Stimulated activated CD4-positive, alpha-beta T cell treated with anti-CD3 and anti-CD28 coated beads, Interleukin-15, amount 100 ng/mL, for 1 hour (primary cell): ENCODE measurements at places on chromosomes 5 and 9.

- no peak for DNase-seq
Observed at GRCh38 chr9:27799326-27799725, 226.0 kb upstream of the C9orf72 start.

GRCh38 chr9:7935681-7936080 lies 136.1 kb upstream of the DMAC1 start:
- no peak for DNase-seq

- no peak for DNase-seq
Observed at GRCh38 chr9:100213730-100214477, 114.9 kb downstream of the INVS start.

DNA sequence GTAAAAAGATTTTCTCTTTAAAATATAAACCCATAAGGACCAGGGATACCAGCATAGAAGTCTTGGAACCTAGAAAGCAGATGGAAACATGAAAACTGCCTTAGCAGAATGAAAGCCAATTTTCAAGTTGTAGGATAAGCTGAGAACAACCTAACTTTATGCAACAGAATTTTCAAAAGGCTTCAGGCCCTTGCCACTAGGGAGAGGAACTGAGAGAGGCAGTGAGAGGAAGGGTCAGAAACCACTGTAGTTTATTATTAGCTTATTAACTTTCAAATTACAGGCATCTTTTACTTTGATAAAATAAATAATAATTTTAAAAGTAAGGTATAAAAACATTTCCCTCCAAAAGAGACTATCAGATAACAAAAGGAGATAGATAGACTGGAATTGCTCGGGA lies 33.4 kb downstream of the FAM81B start:
- DNase-seq = no peak

DNA sequence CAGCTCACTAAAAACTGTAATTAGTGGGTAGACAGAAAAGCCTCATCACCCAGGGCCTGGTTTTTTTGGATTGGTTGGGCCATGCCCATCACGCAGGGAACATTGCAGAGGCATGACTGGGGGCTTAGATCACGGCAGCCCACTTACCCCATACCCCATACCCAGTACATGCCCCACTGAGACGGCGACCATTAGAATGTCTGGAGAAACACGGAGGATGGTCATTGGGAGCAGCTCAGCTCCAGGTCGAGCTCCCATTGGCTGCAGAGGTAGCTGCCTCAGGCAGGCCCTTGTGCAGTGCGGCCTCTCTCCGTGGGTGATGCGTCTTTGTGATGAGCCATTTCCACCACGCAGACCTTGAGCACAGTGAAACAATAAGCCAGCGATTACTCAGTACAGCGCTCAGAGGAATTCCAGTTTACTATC lies 204.0 kb downstream of the GADD45G start:
- DNase-seq = no peak

GRCh38 chr5:96876292-96876850 lies at the start of gene ERAP2:
TSS of gene ERAP2 (plus strand) at chr5:96876500. CDS start at chr5:96879686, 3,186 bp downstream.
- no peak for DNase-seq

GRCh38 chr9:6495466-6495865 lies 82.5 kb downstream of the UHRF2 start:
- DNase-seq = no peak

- no peak for DNase-seq
Observed at GRCh38 chr9:34578241-34579103, 11.1 kb downstream of the CNTFR start.

DNA sequence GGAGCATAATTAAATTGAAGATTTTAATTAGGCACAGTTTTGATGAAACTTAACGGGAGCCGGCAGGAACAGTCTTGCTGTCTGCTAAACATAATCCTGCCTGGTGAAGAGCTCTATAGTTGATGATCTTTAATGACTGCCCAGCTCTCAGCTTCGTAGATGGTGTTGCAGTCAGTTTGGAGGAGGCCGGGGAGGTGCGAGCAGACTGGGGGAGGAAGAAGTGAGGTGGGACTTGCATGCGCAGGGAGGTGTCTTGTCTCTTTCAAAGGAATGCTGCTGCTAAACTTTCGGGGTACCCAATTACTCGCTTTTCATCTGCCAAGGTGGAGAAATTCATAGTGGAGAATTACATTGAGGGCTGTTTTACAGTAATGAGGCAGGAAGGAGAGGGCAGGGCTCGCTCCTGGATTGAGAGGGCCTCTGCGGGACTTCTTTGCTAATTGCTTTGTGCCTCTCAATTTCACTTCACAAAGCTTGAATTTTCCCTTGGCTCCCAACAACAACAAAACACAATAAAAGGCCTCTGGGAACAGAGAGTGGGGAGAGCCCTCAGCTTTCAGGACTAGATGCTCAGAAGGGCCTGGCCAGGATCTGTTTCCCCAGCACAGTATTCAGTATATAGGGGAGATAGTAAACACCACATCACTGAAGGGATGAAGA lies 257.9 kb upstream of the ADRA1B start:
- DNase-seq = no peak

DNA sequence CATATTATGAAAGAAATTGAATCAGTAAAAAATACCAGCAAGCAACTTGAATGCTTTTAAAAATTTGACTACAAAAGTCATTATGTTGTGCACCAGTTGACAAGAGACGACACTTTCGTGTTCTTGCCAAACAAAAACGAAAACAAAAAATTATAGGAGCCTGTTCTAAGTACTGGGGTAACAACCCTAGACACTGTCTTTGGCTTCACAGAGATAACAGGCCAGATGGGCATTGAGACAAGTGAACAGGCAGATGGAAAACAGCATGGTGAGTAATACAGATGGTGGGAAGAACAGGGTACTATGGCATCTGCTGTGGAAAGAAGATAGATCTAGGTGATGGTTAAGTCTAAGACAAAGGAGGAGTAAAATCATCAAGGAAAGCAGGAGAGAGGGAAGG lies 99.0 kb downstream of the CDH12 start:
- no peak for DNase-seq

DNA sequence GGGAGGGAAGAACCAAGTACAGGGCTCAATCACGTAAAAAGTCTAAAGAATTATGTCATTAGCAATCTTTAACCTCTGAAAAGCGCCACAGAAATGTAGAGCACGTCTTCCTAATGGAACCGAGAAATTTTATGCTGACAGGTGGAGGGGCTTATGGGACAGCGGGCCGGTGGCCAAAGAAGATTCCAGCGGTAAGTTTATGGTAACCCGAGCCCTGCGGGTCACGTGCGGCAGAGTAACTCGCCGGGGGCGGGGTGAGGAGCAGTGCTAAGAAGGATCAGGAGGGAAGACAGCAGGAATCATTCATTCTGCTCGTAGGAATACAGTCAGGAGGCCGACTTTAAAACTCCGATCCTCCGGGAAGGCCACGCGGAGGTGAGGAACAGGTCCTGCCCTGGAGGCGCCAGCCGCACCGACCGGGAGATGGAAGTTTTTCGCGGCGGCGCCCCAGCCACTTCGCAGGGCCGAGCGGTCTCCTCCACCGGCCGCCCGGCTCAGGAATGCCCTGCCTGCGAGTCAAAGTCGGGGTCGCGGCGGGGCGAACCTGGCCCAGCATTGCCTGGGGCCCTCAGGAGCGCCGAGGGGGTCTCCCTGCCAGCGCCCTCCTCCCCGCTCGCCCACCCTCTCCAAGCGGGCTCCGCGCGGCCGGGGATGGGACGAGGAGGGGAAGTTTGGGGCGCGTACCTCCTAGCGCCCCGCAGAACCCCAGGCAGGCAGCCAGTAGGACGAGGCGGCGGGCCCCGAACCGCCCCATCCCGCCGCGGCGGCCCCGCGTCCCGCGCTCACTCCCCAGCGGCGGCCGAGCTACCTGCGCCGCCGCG lies 101.8 kb downstream of the ESM1 start:
- no peak for DNase-seq

- DNase-seq = no peak
Observed at GRCh38 chr5:178454303-178454702, 135.9 kb downstream of the COL23A1 start.

- no peak for DNase-seq
Observed at GRCh38 chr5:59593439-59594007, 300.0 kb downstream of the PDE4D start.

DNA sequence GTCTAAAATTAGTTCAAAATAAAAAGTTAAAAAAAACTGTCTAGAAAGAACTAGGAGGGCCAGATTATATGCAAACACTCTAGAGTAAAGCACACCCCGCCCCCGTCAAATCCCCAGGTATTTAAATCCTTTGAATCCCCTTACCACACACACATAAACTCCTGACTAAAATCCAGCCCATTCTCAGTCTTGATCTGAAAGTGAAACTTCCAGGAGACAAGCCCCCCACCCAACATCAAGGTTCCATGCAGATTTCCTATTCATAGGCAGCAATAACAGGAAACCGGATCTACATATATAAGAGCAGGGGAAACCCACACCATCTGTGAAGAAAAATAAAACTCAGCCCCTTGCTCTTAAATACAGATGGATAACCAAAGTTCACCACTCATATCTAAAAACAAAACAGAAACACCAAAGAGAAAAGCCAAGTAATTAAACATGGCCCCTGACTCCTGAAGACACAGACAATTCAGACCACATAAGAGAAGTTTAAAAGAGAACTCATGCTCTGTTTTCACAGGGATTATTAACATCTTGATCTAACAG lies 42.3 kb downstream of the MARCHF3 start:
- DNase-seq = no peak

GRCh38 chr9:136364942-136365774 lies 1.6 kb upstream of the DNLZ start:
- DNase-seq = no peak

DNA sequence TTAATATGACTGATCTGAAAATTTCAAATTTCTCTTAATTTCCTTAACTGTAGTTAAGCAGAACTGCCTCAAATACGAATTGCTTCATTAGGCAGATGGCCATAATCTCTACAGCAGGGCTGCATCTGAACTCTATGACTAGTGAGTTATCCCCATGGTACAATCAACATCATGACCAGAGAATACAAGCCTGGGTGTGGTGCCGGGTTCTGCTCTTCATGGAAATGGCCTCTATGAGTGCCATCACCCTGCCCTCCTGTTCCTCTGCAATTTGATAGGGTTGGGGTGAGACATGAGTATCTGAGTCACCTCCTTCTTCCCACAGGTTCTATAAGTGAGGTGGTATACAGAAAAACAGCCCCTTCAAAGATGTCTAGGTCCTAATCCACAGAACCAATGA lies 235.9 kb downstream of the AP3B1 start:
- no peak for DNase-seq

DNA sequence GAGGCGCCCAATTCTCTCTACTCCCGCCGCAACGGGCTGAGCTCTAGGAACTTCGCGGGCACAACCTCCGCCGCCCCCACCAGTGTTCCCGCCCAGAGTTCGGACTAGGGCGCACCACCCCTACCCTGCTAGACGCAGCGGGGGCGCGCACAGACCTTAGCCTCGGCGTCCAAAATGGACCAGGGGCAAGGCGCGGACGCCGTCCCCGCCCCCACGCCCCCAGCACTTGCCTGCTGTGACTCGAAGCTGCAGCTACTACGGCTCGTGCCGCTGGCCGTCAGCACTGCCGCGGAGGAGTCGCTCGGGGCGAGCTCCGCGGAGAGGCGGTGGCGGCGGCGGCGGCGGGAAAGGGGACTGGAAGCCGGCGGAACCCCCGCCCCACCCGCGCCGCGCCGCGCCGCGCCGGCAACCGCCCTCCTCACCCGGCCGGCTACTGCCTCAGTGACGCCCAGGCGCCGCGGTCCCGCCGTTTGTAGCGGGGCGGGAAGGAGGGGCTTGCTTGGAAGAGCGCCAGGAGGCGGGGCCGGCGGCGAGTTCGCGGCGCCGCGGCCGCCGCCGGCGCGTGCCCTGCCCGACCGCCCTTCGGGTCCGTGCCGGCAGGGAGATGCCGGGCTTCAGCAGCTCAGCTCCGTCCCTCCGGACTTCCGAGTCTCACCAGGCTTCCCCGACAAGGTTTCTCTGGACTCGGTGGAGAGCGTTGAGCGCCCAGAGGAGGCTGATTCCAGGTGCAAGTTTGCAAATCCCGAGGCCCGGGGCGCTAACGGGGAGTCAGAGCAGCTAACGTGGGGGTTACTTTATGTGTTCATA lies 4.5 kb downstream of the ELAVL2 start:
- no peak for DNase-seq

DNA sequence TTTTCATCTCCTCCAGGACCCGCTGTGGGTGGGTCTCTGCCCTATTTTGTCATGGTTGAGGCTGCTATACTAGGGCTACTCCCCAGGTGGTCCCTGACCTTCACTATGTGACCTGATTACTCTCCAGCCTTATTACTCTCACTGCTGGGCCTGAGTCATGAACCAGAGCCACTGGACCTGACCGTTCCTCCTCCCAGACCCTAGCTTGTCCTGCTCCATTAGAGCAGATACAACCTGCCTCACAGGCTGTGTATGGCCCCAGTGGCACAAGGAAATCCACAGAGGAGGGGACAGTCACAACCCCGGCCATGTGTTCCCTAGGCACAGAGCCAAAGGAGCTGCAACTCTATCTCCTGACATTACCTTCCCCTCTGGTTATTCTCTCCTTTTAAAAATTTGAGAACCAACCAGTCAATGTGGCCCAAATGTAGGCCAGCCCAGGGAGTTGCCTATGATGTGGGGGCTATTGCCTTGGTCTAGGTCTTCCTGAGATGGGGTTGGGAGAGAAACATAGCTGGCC lies 96.0 kb upstream of the FSTL4 start:
- no peak for DNase-seq

DNA sequence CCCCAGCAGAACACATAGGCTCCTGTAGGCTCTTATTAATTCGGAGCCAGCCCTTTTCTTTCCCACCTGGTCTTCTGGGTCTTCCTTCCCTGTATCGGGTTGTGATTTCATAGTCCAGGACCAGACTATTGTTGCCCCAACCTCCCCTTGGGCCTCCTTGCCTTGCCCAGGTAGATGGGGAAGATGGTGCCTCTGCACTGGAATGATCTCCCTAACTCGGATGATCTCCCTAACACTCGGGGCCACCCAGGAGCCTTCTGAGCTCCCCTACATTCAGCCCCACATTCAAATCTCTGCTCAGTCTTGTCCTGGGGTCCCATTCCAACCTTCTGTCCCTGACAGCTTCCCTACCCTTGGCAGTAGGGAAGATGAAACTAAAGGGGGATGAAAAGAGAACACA lies 2.7 kb upstream of the IRF1 start:
- DNase-seq = no peak

- no peak for DNase-seq
Observed at GRCh38 chr9:93678199-93679019, 102.0 kb downstream of the PHF2 start.

GRCh38 chr9:110638381-110638954 lies 30.1 kb upstream of the MUSK start:
- DNase-seq = no peak

- no peak for DNase-seq
Observed at GRCh38 chr5:135246923-135247795, 151.9 kb downstream of the MACROH2A1 start.

GRCh38 chr5:15983392-15983791 lies 196.2 kb downstream of the MARCHF11 start:
- no peak for DNase-seq

GRCh38 chr5:43019614-43020398 lies 20.3 kb downstream of the ANXA2R start:
- DNase-seq = peak; percentile 55

- DNase-seq = no peak
Observed at GRCh38 chr5:103476811-103477210, 85.8 kb downstream of the NUDT12 start.

- no peak for DNase-seq
Observed at GRCh38 chr9:128568470-128569078, 16.2 kb downstream of the SPTAN1 start.

- DNase-seq = no peak
Observed at GRCh38 chr9:121242219-121242958, 25.6 kb upstream of the GSN start.

- no peak for DNase-seq
Observed at GRCh38 chr9:130149031-130149430, 23.2 kb upstream of the NCS1 start.
